ENCODE measurements at places on chromosomes 12 and 14. TPM values are rescaled to one million over a fixed set of nuclear protein-coding genes. Genes with fewer than 3 reads are reported as not detected.

- DNase-seq = no peak
Measured at GRCh38 chr12:38465020-38465419, 148.4 kb downstream of the ALG10B start.

- no peak for DNase-seq
Measured at GRCh38 chr14:67267576-67268328, 26.5 kb downstream of the PALS1 start.

GRCh38 chr12:98939350-98939749 is 294.3 kb downstream of the APAF1 start:
- DNase-seq = no peak

DNA sequence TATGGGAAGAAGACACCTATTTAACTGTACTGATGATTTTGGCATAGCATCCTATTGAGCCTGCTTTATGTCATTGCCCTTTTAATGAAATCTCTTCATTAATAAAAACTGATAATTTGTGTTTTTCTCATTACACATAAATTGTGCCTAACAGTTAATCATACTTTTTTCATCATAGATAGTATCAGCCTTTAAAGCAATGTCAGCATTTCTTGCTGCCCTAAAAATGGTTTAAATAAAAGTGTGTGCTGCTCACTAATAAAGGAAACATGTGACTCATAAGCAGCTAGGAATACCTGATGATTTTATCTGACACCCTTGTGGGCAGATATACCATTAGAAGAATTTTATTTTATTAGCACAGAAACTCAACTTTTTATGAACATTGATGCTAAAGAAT is 26.7 kb downstream of the TBK1 start:
- DNase-seq = no peak

DNA sequence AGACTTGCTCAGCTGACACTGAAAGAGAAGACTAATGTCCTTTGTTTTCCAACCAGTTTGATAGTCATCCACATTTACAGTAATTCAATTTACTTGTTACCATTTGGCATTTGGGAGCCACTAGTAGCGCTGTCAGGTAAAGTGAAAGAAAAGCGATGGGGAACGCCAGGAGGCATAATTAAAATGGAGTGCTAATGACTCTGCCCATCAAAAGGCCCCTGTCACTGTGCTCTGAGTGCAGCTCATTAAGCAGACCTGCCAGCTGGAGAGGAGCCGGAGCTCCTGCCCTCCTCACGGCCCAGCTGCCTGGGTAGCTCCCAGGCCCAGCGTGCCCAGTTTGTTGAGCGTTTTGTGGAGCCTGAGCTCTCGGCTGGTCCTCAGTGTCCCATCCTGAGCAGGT is 463.6 kb upstream of the CCDC196 start:
- DNase-seq = no peak

- DNase-seq = no peak
Measured at GRCh38 chr12:96396914-96397313, 3.3 kb downstream of the CDK17 start.

Gene GPR65
- 2.0 TPM for total RNA-seq

DNA sequence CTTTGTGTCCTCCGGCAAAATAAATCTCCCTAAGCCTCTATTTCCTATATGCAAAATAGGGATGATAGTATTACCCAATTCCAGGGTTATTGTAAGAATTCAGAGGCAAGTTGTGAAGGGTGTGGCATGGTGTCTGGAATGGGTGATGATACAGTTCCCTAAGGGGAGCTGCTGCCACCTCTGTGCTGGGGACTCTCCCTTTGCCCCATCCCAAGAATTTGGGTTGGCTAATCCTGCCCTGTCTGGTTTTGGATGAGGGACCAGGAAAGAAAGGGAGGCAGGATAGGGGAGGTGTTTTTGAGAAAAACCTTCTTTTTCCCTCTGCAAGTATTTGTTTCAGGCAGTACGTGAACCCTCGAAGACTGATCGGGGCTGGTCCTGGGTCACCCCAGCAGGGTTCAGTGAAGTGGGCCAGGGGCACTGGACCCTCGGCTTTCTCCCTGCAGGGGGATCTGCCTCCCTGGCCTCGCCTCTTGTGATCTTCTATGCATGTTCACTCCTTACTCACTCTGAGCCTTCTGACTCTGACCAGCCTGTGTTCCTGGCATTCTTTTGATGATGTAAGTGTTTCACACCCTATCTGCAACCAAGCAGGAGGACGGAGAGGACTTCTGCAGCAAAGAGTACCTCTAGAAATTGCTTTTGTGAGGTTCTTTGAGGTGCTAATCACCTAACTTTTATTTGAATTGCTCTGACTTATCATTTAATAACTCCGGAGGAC is 60.8 kb downstream of the RASSF3 start:
- DNase-seq = no peak

- DNase-seq = no peak
Measured at GRCh38 chr12:66898700-66899469, 220.0 kb upstream of the GRIP1 start.

DNA sequence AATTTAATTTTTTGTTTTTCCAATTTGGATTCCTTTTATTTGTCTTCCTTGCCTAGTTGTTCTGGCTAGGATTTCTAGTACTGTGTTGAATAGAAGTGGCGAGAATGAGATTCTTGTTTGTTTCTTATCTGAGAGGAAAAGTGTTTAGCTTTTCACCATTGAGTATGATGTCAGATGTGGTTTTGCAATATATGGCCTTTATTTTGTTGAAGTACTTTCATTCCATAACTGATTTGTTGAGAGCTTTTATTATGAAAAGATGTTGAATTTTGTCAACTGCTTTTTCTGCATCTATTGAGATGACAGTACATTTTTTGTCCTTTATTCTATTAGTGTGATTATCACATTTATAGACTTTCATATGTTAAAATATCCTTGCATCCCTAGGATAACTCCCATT is 462.0 kb downstream of the CCDC91 start:
- DNase-seq = no peak

DNA sequence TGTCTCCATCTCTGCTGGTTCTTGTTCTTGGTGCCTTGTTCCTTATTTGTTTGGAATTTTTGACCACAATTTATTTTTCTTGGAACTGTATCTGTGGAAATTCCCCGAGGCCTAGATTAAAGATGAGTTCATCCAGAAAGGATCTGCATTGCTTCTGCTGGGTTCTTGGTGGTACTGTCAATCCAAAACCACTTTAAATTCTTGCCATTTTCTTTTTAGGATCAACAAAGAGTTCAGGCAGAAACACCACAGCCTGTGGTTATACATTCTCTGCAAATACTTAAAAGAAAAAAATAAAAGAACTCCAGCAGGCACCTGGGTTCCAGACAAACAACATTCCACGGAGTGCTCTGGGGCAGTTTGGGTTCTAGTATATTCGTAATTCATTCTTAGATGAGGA is 6.0 kb upstream of the VAMP1 start:
- no peak for DNase-seq

Gene FLRT2
- total RNA-seq = 16.1 TPM

GRCh38 chr14:69289811-69290520 is 30.0 kb downstream of the GALNT16 start:
- DNase-seq = no peak

- DNase-seq = no peak
Measured at GRCh38 chr14:96811985-96812667, 14.9 kb downstream of the VRK1 start.

DNA sequence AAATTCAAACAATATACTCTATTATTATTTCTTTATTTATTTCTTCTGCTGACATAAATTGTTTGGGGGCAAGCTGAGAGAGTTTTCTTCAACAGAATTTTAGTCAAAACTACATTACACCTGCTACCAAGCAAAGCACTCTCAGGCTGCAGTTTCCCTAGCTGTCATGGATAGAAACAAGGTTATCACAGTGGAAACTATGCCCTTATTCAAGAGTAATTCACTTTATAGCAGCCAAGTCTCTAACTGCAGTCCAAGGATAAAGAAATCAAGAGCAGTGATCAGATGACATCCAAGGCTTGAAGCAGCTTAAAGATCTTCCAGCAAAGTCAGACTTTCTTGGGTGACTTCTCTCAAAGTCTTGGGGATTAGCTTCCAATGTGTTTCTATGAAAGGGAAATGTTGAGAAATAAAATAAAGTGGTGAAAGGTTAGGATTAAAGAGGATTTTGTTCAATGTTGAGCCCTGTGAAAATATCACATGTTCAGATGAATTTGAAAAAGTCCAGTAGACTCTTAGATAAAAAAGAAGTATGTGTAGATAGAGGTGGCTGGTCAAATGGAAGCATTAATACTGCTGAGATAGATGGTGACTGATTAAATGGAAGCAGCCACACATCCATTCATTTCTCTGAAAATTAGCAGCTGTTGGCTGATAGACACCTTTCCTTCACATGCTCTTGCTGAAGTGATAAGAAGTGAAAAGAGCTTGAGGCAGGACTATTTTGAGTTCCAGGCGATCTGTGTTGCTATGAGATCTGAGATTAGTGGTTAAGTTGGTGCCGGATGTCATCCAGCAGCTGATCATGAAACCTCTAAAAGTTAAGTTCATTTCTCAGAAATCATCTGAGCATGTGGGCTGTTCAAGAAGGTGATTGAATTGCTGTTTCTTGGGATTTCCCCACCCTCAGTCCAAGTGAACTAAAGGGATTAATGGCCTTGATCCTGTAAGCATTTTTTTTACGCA is 257.8 kb upstream of the BTG1 start:
- DNase-seq = no peak

DNA sequence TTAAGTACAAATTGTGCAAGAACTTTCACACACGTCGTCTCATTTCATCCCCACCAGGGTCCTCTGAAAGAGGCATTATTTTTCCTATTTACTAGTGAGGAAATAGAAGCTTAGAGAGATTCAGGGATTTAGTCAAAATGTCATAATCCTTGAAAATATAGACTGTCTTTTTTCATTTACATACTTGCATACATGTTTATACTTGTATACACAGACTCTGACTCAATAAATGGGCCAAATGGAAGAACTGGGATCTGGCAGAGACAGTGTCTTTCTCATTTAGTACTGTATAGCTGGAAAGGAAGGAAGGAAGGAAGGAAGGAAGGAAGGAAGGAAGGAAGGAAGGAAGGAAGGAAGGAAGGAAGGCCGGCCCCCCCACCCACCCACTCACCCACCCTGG is 357.7 kb upstream of the SOX5 start:
- no peak for DNase-seq

Gene TMEM52B
- total RNA-seq = not detected

DNA sequence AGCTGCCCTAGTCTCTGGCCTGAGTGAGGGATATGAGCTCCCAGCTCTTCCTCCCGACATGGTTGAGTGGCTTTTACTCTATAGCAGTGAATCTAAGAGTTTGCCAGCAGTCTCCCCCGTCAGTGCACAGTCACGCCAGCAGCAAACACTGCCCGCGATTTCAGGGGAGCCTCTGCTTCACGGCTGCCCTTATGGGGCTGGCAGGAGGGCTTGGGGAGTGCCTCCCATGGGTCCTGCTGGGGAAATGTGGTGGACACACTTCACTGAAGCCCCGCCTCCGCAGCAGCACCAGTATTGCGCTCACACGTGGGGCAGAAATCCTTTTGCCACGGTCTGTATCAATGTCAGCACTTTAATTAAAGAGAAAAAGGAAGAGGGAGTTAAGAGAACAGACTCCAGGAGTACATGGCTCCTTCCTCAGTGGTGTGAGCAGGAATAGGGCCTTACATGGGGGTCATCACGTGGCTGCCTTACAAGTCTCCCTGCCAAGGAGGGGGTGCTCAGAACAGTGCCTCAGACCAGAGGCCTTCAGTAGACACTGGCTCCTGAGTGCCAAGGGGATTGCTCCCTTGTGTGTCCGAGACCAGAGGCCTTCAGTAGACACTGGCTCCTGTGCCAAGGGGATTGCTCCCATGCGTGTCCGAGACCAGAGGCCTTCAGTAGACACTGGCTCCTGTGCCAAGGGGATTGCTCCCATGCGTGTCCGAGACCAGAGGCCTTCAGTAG is 55.7 kb downstream of the SFSWAP start:
- DNase-seq = no peak

DNA sequence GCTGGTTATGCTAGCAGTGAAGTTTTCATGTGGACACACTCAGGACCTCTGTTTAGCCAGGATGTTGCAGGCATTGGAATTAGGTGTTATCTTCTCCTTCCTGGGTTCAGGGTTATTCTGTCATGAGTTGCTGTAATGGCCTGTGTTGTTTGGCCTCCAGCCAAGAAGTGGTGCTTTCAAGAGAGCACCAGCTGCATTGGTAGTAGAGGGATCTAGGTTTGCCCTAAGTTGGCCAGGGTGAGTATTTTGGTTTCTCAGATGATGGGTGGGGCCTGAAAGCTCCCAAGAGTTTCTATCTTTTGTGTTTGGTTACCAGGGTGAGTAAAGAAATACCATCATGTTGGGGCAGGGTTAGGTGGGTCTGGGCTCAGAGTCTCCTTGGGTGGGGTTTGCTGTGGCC is 2.7 kb upstream of the GZMH start:
- no peak for DNase-seq

Gene ZFC3H1
- total RNA-seq = 47.9 TPM

GRCh38 chr14:102873546-102874061 is 48.9 kb upstream of the AMN start:
- no peak for DNase-seq

Gene CFAP54
- 1.2 TPM for total RNA-seq

- no peak for DNase-seq
Measured at GRCh38 chr12:132003846-132004245, 54.1 kb downstream of the EP400 start.

Gene SENP1
- total RNA-seq = 21.8 TPM

DNA sequence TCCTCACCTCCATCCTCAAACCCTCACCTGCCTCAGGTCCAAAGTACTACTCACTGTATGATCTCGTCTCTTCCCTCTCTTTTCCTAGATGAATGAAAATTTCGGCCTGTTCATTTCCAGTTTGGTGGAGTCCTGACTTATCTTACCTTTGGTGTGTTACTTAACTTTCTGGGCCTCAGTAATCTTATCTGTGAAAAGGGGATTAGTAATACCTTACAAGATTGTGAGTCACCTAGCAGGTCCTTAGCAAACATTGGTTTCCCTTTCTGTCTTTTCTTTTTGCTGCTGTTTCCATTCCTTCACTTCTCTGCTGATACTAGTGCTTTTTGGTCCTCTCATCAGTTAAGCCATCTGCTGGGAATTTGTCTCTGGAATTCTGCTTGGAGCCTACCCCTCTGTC is 52.8 kb downstream of the AKAP6 start:
- no peak for DNase-seq

GRCh38 chr12:124167141-124167540 is 127.8 kb upstream of the RFLNA start:
- peak; percentile 56 for DNase-seq

DNA sequence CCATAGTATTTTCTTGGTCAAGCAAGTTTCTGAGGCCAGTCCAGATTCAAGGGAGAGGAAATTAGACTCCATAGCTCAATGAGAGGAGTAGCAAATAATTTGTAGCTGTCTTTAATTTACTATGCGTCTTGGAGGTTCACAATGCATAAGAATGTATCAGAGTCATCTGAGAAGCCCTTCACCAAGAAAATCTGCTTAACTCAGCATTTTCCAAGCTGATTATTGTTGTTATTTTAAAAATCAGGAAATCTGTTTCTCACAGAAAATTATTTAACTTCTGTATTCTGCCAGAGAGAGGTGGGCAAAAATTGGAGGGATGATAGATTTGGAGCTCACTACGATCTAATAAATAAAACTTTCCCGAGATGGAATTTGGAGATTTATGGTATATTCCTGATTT is 72.0 kb downstream of the SMOC1 start:
- no peak for DNase-seq

Measured in posterior vena cava (tissue), 2 donors.